NCI-H1092 (cell line): ENCODE measurements at places on chromosomes 12 and 14.

DNA sequence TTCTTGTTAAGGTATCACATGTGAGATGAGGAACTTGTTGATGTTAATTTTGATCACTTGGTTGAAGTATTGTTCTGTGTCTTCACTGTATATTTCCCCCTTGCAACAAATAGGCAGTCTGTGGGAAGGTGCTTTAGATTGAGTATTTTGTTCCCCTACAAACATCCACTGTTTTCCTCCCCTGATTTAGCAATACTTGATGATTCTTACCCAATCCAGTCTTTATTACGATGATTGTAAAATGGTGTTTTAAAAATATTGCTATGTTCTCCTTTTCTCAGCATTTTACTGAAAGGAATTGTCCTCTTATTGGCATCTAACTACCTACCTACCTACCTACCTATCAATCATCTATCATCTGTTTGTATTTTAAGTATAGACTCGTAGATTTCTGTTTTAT, 66.3 kb downstream of the ETNK1 start:
- DNase-seq = no peak

- DNase-seq = no peak
Measured at GRCh38 chr14:24775950-24776349, 142.0 kb upstream of the GZMB start.

GRCh38 chr12:117023998-117024960, 74.9 kb downstream of the TESC start:
- DNase-seq = no peak

DNA sequence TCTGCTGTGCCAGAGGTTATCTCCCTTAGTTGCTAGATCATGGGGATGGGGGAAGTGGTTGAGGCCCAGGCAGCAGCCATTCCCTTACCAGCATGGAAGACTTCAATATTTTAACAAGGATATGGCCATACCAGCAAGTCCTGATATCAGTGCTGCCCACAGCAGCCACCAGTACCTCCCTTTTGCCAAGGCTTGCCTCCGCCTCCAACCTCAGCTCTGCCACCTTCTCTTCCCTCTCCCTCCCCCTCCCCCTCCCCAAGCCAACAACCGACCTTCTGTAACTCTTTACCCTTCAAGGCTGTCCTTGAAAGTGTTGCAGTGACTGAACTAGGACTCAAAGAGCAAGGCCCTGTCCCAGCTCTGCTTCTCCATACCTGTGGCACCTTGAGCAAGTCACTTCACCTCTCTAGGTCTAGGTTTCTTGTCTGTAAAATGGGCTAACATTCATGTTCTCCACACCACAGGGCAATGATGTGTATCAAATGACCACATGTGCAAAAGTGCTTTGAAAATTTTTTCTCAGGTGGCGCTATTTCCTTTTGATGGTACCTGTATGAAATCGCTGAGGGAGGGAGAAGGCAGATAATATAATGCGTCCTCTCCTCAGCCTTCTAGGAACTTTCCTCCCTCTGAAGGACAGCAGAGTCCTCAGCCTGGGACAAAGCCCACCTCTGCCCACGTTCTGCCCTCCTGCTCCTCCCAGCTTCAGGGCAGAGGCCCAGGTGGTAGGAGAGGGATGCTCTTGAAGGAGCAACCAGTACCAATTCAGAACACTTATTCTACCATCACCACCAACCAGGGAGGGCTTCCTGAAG, 14.7 kb downstream of the PLEKHG6 start:
- DNase-seq = no peak

GRCh38 chr12:124717318-124717717, 146.3 kb downstream of the SCARB1 start:
- DNase-seq = no peak

DNA sequence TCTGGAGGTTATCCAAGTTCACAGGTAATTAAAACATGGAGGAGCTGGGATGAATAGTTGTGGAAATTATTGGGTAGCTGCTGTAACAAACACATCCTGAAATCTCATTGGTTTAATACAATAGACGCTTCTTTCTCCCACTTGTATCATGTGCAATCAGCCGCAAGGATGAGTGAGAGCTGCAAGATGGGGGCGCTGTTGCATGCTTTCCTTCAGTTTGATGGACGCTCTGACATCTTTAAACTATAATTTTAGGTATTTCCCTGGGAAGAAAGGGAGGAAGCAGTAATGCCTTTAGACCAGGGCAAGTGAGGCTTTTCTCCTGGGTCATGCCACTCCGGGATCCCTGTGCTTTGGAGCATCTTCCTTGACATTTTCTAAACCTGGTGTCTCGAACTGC, 178.7 kb downstream of the PAWR start:
- no peak for DNase-seq

DNA sequence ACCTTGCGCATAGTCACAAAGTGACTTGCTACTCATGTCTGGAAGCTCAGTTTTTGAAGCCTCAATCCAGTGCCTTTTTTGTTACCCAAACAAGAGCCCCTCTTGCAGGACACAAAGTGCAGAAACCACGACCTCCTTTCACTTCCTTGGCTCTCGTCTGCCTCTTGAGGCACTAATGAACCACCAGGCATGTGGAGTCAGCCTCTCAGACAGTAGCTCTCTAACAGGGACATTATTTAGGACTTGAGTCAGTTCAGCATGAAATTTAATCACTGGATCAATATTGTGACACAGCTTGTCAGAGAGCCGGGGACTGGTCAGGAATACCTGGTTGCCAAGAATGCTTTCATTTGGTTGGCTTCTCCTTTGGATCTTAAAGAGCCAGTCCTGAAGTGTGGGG, 46.7 kb downstream of the HSPB8 start:
- DNase-seq = no peak

DNA sequence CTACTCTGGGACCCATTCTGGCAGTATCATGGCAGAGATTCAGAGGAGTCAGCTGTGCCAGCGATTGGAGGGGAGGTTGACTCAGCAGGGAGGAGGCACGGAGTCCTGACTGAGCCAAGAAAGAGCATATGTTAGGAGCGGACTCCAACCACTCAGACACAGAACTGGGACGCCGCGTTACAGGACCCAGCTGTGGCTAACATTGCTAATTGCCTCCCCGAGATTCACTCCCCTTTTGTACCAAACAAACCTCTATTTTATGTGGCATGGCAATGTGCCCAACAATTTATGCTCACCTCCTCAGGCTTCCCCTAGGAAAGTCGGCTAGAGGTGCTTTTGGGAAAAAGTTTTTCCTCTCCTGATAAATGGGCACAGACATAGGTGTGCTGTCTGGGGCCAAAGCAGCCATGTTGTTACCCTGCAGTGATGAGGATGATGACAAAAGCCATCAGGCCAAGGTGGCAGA, 15.2 kb upstream of the CLIP1 start:
- no peak for DNase-seq

GRCh38 chr12:122891661-122892525, 4.0 kb downstream of the VPS37B start:
- no peak for DNase-seq

GRCh38 chr12:2140858-2141519, 88.2 kb downstream of the CACNA1C start:
- no peak for DNase-seq
